ENCODE measurements at places on chromosomes 16 and 17. TPM values are rescaled to one million over a fixed set of nuclear protein-coding genes. Genes with fewer than 3 reads are reported as not detected.

TBC1D3 gene
- 1.7 TPM for total RNA-seq

DNA sequence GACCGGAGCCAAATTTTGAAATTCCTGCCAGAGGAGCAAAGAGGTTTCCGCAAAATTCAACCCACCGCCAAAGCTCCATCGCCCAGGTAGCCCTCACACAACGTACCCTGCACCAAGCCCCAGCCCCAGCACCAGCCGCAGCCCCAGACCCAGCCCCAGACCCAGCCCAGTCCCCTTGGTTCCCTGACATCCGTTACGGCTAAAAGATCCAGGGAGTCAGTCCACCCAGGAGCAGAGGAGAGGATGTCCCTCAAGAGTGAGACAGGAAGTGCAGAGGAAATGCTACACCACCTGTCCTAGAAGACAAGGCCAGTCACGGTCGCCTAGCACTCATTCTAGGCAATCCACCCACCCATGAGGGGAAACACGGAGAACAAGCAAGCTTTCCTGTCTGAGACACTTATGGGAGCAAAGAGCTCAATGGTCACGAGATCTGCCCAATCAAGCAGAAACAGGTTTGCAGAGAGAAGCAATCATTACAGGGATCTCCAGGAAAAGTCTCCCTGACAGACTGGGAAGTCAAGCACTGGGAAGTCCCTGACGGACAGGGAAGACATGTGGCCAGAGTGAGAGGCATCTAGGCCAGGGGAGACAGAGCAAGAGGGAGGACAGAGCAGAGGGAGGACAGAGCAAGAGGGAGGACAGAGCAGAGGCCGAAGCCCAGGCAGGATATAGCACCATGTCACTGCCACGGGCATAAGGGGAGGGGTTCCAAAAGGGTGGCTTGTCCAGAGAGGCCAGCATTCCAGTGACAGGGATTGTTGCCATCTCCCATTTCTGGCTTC, 15.0 kb upstream of the KCNJ18 start:
- no peaks in the 10 kb centered on the region for H3K4me1 ChIP-seq
- H3K36me3 ChIP-seq: no peaks in the 10 kb centered on the region
- no peak overlapping the region for H3K27ac ChIP-seq
- H3K27me3 ChIP-seq: no peaks in the 10 kb centered on the region

DNA sequence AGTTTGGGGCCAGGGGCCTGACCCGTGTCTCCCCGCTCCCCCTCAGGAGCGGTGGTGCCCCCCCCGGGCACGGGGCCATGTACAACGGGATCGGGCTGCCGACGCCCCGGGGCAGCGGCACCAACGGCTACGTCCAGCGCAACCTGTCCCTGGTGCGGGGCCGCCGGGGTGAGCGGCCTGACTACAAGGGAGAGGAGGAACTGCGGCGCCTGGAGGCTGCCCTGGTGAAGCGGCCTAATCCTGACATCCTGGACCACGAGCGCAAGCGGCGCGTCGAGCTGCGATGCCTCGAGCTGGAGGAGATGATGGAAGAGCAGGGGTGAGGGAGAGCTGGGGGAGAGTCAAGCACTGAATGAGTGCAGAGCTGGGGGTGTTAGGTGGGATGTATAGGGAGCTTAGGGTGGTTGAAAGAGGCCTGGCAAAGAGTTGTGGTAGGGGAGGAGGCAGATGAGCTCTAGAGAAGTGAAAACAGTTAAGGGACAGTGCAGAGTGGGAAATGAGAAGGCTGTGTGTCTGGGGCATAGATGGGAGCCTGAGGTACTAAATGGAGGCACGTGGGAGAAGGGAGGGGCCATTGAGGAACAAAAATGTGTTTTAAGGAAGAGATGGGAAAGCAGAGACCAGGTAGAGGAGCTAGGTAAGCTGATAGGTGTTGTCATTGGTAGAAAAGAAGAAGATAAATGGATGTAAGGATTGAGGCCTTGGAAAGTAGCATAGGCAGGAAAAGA, 4.0 kb downstream of the SRRM2 start:
- H3K4me3 ChIP-seq: no peak overlapping the region
- H3K36me3 ChIP-seq: peaks cover 6% of the 10 kb centered on the region
- H3K27me3 ChIP-seq: no peaks in the 10 kb centered on the region
- H3K4me1 ChIP-seq: peaks cover 40% of the 10 kb centered on the region

HBA2 gene
- 217 TPM for total RNA-seq

DNA sequence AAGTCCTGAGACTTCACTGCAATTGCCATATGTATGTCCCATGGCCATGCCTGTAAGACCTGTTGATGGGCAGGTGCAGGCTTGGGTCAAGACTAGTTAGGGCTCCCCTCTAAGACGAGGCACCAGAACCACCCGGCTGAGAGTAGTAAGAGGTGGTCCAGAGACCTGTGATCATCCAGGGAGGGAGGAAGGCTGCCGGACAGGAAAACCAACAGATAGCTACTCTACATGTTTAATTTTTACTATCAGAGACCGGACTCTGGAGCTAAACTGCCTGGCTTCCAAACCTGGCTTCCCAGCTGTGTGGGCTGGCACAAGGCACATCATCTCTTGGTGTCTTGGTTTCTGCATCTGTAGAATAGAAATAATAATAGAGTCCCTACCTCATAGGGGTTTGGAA, 73.0 kb downstream of the ERCC4 start:
- no peaks in the 10 kb centered on the region for H3K27me3 ChIP-seq
- H3K4me1 ChIP-seq: peaks cover 7% of the 10 kb centered on the region
- DNase-seq: no peak
- no peak overlapping the region for H3K4me3 ChIP-seq
- H3K36me3 ChIP-seq: no peaks in the 10 kb centered on the region

- no peaks in the 10 kb centered on the region for H3K27me3 ChIP-seq
- DNase-seq: peak; percentile 86
- H3K4me3 ChIP-seq: peak overlapping the region; percentile 45
- H3K4me1 ChIP-seq: peaks cover 89% of the 10 kb centered on the region
These were observed 7.6 kb downstream of the UBALD2 start for GRCh38 chr17:76272541-76273444.

CBX2 gene
- 0.07 TPM for total RNA-seq

GRCh38 chr17:44361292-44362260, 2.1 kb downstream of the FAM171A2 start:
- H3K27me3 ChIP-seq: peaks cover 17% of the 10 kb centered on the region
- DNase-seq: no peak
- peaks cover 10% of the 10 kb centered on the region for H3K4me1 ChIP-seq
- no peaks in the 10 kb centered on the region for H3K36me3 ChIP-seq

GRCh38 chr17:19290066-19290705, 53.0 kb downstream of the EPN2 start:
- H3K36me3 ChIP-seq: no peaks in the 10 kb centered on the region
- DNase-seq: no peak
- H3K27ac ChIP-seq: no peak overlapping the region
- H3K4me3 ChIP-seq: no peak overlapping the region

ADGRG3 gene
- total RNA-seq: not detected

- DNase-seq: no peak
- H3K4me3 ChIP-seq: no peak overlapping the region
- H3K36me3 ChIP-seq: no peaks in the 10 kb centered on the region
- H3K4me1 ChIP-seq: peaks cover 9% of the 10 kb centered on the region
These were observed 103.3 kb downstream of the GNAO1 start for GRCh38 chr16:56294579-56294978.

Measured in B cell (primary cell).